Activated CD8-positive, alpha-beta memory T cell treated with anti-CD3 and anti-CD28 coated beads for 48 hours (primary cell): ENCODE measurements at places on chromosomes 7 and 10.

- DNase-seq: no peak
Observed at GRCh38 chr10:124572751-124573150, 111.1 kb downstream of the LHPP start.

DNA sequence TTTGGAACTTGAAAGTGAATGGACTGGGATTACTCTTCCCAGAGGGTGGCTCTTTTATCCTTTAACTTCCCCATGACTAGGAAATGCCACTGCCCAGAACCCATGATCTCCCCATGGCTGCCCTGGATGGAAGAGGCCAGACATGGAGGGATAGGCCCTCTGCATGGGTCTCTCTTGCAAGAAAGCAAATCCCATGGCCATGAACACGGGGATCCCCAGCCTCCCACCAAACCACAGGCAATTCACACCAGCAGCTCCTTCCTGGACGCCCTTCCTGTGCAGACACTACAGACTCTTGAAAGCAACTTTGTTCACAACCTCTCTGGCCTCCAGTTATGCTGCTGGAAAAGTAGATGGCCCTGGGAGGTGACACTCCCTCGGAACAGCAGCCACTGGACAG, 55.0 kb downstream of the EBF3 start:
- DNase-seq: no peak

- DNase-seq: no peak
Observed at GRCh38 chr10:73584737-73585136, 6.4 kb downstream of the USP54 start.

GRCh38 chr10:76540331-76540730, 1097.3 kb downstream of the KCNMA1 start:
- DNase-seq: no peak

DNA sequence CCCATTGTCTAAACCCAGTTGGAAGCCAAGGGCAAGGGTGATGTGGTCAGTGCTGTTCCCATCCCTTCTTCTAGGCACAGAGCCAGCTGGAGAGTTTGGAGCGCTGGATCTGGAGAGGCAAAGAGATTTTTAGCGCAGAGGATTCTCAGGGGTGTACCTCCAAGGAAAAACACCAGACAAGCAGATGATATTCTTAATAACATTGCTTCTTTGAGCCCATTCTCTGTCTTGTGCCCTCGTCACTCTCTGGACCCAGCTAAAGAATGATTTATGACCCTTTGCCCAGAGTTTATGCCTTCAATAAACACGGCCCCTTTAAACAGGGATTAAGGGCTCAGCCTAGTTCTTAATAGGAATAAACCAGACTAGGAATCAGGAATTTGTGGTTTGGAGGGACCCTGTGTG, 4.7 kb upstream of the HIP1 start:
- DNase-seq: no peak

DNA sequence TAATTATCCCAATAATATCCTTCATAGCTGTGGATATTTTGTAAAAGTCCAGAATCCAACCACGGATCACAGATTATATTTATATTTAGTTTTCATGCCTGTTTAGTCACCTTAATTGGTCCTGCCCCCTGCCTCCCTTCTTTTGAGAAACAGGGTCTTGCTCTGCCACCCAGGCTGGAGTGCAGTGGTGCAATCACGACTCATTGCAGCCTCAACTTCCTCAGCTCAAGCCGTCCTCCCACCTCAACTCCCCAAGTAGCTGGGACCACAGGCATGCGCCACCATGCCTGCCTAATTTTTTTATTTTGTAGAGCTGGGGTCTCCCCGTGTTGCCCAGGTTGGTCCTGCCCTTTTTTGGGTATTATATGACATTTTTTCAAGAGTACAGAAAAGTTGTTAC, 129.4 kb downstream of the KAT6B start:
- DNase-seq: no peak

GRCh38 chr10:48442090-48442808, 135.8 kb downstream of the MAPK8 start:
- no peak for DNase-seq

- no peak for DNase-seq
Observed at GRCh38 chr7:47493976-47494911, 87.7 kb downstream of the TNS3 start.

GRCh38 chr7:33418251-33418701, 288.9 kb downstream of the BBS9 start:
- no peak for DNase-seq

- no peak for DNase-seq
Observed at GRCh38 chr10:92834331-92834730, 14.0 kb upstream of the EXOC6 start.

DNA sequence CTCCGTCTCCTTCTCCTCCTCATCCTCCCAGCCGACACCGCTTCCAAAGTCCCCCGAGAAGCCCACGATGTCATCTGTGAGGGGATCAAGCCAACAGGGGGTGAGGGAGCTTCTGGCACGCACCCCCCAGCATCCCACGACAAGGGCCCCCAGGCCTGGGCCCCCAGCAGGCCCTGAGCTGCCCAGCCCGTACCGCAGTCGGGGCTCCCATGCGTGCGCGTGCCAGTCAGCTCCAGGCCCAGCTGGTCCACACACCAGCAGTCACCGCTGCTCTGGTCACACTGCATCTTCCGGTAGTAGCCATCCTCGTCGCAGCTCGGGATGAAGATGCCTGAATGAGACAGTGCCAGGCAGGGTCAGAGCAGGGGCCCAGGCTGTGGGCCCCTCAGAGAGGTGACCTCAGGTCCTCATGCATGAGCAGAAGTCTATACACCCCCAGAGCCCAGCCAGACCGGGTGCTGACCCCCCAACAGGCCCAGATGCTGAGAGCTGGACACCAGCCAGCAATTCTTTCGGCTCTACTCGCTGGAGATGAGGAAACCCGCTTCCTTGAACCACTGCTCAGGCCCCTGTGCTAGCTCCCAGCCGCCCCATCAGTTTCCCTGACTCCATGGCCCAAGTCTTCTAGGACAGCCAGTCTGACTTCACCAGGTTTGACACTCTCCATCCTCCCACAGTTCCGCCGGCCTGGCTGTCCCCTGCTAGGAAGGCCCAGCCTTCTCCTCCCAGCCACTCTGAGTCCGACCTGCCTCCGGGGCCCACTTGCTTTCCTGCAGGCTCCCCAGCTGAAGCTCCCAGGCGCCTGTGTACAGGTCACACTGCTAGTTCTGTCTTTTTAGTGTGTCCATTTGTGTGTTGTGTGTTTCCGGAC, 25.3 kb downstream of the SPOCK2 start:
- DNase-seq: no peak

- no peak for DNase-seq
Observed at GRCh38 chr7:119703895-119704294, 569.1 kb upstream of the KCND2 start.

GRCh38 chr7:158061026-158061630, 526.5 kb downstream of the PTPRN2 start:
- DNase-seq: no peak

DNA sequence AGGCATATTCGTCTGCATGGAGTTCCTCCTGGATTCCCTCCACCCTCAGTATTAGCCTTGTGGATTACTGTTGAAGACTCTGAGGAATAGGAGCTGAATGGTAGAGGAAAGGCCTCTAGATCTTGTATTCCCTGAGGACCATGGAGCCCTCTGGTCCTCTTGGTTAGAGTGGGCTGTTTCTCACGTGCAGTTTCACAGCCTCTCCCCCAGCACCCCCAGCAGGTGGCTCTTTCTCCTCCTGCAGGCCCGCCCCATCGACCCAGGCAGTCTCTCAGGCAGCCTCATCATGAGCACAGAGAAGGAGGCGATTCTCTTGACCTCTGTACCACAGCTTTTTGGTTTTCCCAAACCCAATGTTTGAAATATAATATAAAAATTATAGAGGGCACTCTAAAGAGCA, 102.0 kb downstream of the WNT2 start:
- no peak for DNase-seq

- DNase-seq: no peak
Observed at GRCh38 chr10:60048091-60048501, 141.7 kb upstream of the CCDC6 start.

DNA sequence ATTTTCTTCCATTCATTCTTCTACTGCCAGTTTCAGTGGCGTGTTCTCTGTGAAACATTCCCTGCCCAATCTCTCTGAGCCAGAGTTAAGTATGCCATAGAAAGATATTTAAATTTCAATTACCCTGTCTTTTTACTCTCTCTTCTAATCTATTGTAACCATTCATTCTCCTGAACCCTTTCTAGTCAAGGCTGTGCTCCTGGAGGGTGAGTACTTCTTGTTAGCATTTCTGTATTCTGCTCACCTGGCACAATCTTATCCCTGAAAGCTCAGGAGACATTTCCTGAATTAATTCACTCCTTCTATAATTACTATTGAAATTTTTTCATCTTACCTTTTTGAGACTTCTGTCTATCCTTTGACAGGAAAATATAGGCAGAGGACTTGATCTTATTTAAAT, 271.7 kb downstream of the HGF start:
- DNase-seq: no peak

DNA sequence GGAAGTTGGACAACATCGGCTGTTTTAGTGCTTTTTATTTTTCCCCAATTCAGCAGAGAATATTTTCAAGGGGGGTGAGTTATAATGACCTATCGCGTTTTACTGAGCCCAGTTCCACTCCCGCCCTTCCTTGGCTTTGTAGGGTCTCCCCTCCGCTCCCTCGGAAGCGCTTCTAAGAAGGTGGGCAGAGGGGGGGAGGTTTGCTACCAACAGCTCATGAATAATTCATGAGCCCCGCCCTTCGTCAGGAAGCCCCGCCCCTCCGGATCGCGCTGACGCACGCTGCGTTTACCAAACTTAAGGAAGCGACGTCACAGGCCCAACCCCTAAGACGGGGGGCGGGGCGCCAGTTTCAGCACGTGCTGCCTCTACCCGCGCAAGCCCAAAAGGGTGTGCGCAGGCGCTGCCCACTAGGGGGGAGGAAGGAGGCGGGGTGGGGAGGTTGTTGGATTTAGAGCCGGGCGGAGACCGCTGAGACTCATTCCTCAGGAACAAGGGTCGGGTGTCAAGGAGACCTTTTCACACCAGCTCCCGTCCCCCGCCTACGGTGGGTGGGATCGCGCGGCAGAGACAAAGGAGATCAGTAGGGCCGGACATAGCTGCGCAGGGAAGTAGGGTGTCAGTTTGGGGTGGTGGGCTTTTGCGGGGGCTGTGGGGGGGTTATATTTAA, 529 bp upstream of the MEPCE start:
- DNase-seq: peak; percentile 99

- DNase-seq: no peak
Observed at GRCh38 chr7:128810473-128810872, 18.7 kb downstream of the CCDC136 start.

DNA sequence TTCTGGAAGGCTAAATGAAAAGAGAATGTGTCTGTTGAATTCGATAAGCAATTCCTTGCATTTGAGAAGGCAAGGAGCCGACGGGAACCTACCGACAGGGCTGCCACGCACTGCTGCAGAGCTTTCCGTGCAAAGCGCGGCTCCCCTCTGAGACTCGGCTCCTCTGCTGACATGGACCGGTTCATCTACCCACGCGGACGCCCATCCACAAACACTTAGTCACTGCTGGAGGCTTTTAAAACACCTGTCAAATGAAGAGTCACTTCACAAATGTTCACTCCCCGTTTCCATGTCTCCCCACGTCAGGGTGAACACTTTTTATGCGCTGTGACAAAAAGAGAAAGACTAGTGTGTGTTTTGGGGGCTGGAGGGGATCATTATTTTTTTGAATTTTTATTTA, 32.0 kb downstream of the AMZ1 start:
- DNase-seq: no peak

DNA sequence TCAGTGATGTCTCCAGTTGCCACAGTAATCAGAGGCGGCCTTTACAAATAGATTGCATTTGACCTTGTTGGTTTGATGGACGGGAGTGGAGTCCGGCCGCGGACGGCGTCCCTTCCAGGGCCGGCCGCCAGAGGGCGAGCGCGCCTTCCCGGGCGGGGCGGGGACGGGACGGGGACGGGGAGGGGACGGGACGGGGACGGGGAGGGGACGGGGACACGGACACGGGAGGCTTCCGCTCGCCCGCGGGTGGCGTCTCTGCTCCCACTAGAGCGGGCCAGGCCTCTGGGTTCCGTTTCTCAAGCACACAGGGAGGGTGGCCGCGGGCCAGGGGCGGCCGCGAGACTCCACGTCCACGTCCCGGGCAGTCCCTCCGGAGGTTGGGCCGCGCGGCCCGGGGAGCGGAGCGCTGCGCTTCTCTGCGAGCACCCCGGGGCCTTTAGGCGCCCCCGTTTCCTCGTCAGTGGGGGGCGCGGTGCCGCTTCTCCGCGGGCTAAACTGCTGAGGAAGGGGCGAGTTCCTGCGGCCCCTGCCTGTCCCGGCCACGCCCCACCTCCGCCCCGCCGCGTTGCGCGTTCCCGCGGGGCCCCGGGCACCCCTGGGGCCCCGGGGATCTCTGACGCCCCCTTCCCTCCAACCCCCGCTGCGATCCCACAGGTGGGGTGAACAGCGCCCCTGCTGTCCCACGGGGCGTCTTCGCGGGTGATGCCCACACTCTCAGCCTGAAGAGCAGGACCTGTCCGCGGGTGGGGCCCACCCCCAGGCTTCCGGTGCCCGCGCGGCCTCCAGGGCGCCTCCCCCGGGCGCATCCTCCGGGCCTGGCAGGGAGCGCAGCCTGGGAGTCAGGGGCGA, 84.2 kb upstream of the MKI67 start:
- peak; percentile 50 for DNase-seq

DNA sequence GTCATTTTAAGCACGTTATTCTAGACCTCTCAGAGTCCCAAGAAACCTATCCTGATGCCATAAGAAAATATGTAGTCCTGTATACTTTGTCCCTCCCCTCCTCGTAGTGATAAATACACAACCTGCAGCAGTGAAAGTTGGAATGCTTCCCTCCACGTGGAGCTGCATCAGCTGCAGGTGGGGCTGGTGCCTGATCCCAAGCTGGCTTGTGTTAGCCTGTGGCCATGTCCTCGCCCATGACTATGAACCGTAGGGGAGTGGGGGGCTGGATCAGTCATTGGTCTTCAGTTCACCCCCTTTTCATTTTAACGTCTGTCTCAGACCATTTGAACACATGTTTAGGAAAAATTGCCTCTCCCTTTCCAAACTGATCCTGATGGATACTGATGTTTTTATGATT, 171.4 kb upstream of the HABP2 start:
- no peak for DNase-seq

DNA sequence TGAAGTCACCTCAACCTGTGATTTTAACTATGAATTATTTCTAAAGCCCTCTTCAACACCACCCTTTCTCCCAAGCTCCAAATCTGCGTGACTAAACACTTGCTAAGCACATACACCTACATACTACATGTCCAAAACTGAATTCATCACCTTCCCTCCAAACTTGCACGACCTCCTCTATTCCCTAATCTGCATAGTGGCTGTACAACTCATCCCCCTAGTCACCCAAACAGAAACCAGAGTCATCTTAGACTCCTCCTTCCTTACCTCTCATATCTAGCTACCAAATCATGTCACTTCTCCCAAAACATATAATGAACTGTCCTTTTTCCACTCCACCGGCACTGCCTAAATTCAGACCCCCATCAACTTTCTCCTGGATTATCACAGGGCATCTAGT, 16.2 kb downstream of the ARHGAP21 start:
- DNase-seq: no peak
